Lung microvascular endothelial cell (primary cell): ENCODE measurements at places on chromosomes 6 and 20.

GRCh38 chr6:32413427-32414047, 6.6 kb upstream of the BTNL2 start:
- DNase-seq: peak; percentile 80

- no peak for DNase-seq
Measured at GRCh38 chr6:37528541-37528940, 28.8 kb upstream of the CCDC167 start.

DNA sequence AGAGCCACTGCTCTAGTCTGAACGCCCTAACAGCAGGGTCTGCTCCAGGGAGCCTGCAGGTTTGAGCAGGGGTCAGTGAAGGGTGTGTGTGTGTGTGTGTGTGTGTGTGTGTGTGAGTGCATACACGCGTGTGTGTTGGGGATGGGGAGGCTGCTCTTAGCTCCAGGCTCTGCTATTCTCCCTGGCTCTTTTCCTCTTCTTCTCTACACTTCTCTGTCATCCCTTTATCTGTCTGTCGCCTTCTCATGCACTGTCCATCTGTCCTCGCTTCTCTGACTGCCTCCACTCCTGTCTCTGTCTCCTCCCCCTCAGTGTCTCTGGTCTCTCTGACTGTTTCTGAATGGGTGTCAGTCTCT, 3.4 kb upstream of the CDH22 start:
- no peak for DNase-seq

- no peak for DNase-seq
Measured at GRCh38 chr6:129215916-129216520, 333.1 kb downstream of the LAMA2 start.

DNA sequence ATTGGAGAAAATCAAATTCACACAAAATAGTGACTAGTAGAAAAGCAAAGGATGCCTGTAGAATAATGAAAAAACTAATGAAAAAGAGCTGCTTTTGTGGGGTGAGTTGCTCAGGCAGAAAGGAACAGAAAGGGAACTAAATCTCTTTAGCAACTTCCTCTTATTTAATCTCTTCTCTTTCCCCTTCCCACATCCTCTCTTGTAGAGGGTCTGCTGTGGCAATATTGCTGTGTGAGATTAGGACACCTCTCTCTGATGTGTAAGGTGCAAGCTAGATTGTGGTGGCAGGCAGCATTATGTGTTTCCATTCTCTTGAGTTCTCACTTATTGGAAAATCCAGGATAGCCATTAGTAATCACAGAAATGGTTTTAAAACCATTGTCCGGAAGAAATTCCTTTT, 49.7 kb downstream of the SYNE1 start:
- DNase-seq: no peak

GRCh38 chr6:134240665-134241431, 77.1 kb downstream of the SGK1 start:
- no peak for DNase-seq

- DNase-seq: peak; percentile 47
Measured at GRCh38 chr20:5056801-5057599, 55.7 kb upstream of the SLC23A2 start.

- DNase-seq: no peak
Measured at GRCh38 chr20:34312024-34312460, 8.9 kb upstream of the AHCY start.

- DNase-seq: no peak
Measured at GRCh38 chr6:114176726-114177125, 166.1 kb downstream of the HS3ST5 start.

- no peak for DNase-seq
Measured at GRCh38 chr20:58646703-58647102, 4.4 kb upstream of the STX16 start.

- DNase-seq: no peak
Measured at GRCh38 chr6:156881687-156882629, 104.8 kb downstream of the ARID1B start.

GRCh38 chr20:9180481-9181257, 111.8 kb downstream of the PLCB4 start:
- no peak for DNase-seq

- no peak for DNase-seq
Measured at GRCh38 chr20:3613821-3614440, 49.3 kb downstream of the GFRA4 start.

- DNase-seq: no peak
Measured at GRCh38 chr20:64077094-64077493, 2.2 kb downstream of the RGS19 start.

DNA sequence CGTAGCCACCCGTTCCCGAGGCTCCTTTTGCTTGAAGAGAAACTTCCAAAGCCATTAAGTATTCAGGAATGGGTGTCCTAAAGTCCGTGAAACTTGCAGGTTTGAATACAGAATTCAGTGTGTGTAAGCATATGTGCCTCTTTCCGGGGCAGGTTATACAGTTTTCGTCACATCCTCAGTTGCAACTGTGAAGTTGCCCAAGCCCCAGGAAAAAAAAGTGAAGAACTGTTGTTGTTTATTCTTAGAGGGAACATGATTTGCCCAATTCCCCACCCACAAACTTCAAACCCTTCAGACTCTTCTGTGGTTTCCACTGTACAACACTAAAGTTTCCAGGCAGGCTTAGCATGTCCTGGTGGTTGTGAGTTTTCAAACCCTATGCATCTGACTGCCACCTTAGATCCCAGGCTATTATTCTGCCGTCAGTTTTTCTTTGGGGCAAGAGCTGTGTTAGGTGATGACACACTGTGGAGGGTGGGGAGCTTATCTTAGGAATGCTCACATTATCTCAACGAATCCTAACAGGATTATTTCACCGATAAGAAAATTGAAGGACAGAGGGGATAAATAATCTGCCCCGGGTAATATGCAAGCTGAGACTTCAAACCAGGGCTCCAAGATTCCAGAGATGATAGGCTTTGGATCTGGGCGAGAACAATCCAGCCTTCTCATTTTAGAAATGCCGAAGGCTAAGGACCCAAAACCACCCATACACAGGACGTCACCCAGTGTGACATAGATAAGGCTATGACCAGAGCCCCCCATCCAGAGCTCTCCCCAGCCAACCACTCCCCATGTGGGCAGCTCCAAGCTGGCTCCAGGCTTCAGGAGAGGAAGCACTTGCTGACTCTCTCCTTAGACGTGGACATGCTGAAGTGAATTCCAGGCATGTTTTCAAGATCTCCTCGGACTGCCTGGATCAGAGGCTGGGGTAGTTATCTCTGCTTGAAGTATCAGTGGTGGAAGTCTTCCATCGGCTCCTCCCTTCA, 81.7 kb upstream of the AFDN start:
- no peak for DNase-seq

GRCh38 chr6:96467814-96468213, 53.8 kb upstream of the UFL1 start:
- DNase-seq: no peak

GRCh38 chr20:57851796-57852195, 142.0 kb upstream of the PMEPA1 start:
- no peak for DNase-seq

DNA sequence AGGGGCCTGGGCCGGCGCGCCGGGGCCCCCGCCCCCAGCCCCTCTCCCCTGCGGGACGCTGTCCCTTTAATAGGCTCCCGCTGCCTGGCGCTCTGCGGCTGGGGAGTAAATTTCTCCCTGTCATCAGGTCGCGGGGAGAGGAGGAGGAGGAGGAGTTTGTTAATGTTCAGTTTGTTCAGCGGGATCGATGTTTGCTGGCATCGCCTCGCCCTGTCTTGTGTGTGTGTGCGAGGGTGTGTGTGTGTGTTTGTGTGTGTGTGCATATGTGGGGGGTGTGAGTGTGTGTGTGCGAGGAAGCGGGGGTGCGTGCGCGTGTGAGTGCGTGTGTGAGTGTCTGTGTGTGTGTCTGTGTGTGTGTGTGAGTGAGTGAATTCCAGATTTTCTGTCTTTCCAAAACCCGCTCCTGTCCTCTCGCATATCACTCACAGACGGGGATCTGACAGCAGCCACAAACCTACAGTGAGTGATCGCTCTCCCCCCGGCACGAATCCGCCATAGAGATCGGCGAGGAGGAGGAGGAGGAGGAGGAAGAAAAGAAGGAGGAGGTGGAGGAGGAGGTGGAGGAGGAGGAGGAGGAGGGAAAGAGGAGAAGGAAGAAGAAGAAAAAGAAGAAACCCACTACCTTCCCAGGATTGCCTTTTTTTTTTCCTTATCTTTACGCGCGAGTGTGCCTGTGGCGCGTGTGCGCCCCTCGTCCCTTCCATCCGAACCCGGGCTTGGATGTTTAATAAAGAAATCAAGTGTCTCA, at the start of gene TSHZ2:
Gene TSHZ2, plus strand, starts transcription at position 169 of the 748 bp plus-strand sequence. CDS start 936 bp downstream, outside the sequence.
- DNase-seq: peak; percentile 72

- DNase-seq: no peak
Measured at GRCh38 chr20:31642837-31643236, 5.1 kb downstream of the COX4I2 start.

DNA sequence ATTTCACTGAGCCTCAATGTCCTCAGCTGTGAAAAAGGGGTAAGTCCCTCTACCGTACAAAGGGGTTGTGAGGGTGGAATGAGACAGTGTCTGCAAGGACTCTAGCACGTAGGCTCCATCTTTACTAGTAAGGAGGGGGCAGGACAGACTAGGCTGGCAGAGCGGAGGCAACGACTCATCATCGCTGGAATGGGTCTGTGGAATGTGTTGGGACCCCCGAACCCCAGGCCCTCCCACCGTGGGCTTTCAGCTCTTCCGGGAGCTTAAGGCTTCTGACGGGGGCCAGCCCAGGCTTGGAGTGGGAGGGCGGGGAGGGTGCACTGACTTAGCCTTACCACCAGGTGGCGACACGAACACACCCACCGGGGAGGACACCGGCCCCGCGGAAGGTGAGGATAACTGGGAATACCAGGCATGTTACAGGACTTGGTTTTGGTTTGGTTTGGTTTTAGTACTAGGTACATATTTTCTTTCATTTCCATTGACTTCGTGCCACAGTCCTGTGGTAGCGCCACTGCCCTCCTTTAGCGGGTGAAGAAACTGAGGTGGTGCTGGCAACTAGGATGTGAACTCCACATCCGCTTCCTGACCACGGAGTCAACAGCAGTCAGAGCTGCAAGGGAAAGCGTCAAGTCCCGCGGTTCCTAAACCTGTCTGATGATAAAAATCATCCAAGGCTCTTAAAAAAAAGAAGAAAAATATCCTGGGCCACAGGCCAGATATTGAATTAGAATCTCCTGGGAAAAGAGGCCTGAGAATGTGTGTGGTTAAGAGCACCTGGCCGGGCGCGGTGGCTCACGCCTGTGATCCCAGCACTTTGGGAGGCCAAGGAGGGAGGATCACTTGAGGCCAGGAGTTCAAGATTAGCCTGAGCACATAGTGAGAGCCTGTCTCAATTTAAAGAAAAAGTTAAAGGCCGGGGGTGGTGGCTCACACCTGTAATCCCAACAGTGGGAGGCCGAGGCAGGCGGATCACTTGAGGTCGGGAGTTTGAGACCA, 10.3 kb upstream of the TULP1 start:
- DNase-seq: peak; percentile 66

- no peak for DNase-seq
Measured at GRCh38 chr6:107536180-107536961, 46.5 kb downstream of the SOBP start.

DNA sequence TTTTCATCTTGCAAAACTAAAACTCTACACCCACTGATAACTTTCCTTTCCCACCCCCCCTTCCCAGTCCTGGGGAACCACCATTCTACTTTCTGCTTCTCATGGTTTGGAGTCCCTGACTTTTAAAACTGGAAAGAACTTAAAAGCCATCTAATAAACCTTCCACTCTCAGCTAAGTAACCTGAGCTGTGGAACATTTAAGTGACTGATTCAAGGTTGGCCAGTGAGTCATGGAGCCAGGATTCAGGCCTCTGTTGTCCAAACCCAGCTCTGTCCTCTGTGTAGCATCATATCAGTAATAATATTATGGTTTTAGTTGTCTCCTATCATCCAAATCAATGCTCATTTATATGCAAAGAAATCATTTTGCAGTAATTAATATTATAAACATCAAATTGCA, 176.0 kb upstream of the NT5E start:
- DNase-seq: no peak

- DNase-seq: no peak
Measured at GRCh38 chr6:136038531-136038930, 187.0 kb downstream of the PDE7B start.

GRCh38 chr6:11424395-11425034, 113.0 kb upstream of the TMEM170B start:
- DNase-seq: no peak

GRCh38 chr20:7596541-7596940, 343.7 kb downstream of the HAO1 start:
- DNase-seq: no peak

DNA sequence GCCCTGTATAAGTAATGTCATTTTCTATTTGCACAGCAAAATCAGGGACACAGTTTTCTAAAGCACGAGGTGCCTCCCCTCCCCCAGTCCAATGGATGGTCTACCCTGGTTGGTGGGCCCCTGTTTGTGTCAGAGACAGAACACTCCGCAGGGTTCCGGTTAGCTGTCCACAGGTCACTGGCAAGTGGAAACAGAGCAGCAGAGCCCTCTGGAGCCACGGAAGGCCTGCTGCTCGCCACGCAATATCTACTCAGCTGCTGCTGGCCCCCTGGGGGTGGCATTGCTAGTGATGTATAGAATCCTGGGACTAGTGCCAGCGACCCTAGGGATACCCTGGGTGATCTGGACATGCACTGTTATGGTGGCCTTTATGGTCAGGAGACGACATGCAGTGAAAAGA, 50.4 kb downstream of the RIN2 start:
- DNase-seq: no peak

DNA sequence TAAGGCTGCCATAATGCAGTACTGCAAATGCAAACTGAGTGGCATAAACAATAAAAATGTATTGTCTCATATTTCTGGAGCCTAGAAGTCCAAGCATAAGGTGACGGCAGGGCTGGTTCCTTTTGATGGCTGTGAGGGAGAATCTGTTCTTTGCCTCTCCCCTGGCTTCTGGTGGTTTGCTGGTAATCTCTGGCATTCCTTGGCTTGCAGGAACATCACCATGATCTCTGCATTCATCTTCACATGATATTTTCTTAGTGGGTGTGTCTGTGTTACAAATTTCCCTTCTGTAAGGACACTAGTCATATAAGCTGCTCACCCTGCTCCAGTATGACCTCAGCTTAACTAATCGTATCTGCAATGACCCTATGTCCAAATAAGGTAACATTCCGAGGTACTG, 1104.2 kb upstream of the CITED2 start:
- DNase-seq: no peak

DNA sequence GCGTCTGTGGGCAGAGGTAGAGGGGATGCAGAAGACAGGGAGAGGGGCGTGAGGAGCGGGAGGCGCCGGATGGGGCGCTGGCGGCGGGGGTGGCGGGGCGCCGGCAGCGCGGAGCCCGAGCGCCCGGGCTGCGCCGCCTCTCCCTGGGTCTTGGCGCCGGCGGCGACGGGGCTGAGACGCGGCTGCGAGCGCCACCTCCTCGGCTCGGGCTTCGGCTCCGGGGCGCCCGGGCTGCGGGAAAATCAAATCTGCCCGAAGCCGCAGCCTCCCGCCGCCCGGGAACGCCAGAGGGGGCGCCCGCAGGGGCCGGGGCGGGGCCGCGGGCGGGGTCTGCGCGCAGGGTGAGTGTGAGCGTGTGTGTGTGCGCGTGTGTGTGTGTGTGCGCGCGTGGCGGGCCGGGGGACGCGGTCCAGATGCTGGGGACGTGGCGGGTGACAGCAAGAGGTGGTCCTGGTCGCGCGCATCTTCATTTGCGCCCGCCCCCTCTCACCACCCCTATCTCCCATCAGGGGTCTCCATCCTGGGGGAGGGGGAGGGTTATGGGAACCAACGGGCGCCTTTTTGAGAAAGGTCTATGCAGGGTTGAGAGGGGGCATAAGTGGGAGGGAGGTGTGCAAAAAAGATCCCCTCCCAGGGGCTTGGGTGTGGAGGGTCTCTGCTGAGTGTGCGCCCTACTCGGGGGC, 646 bp upstream of the CPNE5 start:
- peak; percentile 49 for DNase-seq

- no peak for DNase-seq
Measured at GRCh38 chr6:69802995-69803394, 6.2 kb upstream of the LMBRD1 start.
